Brain microvascular endothelial cell (primary cell): ENCODE measurements at places on chromosomes 7 and 10.

DNA sequence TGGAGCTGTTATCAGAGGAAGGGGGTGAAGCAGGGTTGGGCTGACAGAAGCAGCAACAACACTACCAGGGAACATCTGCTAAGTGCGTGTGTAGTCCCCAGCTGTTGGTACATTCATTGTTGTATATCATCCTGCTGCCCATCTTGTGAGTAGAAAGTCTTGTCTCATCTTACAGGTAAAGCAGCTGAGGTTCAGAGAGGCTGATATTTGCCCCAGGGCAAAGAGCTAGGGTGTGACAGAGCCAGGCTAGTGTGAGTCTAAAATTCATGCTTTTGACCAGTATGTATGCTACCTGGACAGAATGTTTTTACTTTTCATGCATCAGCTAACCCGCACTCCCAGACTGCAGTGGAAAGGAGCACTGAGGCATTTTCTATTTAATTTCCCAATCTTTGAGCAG is 221.6 kb downstream of the STK31 start:
- DNase-seq = no peak

DNA sequence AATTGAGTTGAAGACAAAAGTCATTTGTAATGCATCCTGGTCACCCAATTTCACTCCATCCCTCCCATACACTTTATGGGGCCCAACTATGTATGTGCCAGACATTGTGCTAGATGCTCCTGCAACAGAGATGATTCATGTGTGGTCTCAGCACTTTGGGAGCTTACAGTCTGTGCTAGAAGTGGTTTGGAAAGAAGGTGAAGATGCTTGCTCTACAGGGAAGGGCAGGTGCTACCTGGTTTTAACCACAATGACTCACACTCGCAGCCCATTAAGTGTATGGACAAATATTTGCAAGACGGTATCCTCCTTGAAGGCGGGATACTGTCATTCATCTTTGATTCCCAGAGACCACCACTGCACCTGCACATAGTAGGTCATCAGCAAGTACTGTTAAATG is 257.6 kb downstream of the OTUD1 start:
- DNase-seq = no peak

DNA sequence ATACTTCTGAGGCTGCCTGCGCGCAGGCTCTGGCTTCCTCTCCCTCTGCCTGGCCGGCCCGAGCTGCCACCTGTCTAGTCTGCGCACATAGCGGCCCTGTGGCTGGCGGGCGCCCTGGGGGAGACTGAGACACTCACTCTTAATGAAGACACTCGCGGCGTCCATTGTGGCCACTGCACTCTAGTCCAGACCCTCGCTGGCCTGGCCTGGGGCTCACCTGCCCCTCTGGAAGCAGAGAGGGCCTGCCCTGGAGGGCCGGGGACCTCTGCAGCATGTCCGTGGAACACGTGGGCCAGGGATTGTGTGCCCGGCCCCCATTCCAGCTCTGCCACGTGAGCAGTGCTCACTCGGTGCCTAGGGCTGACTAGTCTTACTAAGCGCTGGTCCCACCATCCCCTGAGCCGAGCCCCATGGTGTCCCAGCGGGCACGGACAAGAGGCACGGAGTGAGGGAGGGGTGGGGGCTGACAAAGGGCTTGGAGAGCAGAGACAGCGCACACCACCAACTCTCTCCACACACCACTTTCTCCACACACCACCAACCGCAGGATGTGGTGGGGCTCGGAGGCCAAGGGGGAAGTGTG is 149.3 kb downstream of the ELFN1 start:
- no peak for DNase-seq

DNA sequence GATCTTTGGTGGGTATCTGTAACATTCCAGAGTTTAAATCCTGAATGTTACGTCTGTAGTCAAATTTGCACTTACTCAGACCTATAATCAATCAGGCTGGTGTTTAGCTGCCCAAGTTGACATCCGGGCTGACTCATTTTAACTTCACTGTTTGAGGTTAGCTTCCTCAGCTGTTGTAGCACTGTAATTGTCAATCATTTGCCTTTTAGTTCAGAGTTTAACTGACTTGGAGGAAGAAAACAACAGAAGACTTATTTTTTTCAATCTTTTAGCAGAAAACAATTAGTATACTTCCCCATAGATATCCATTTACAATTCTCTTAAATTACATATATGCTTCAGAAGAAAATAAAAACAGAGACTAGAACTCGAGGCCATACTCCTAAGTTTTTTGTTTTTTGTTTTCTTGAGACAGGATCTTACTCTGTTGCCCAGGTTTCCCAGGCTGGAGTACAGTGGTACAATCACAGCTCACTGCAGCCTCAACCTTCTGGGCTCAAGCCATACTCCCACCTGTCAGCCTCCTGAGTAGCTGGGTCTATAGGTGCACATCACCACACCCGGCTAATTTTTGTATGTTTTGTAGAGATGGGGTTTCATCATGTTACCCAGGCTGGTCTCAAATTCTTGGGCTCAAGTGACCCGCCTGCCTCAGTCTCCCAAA is 38.5 kb upstream of the LRRC17 start:
- peak; percentile 90 for DNase-seq

DNA sequence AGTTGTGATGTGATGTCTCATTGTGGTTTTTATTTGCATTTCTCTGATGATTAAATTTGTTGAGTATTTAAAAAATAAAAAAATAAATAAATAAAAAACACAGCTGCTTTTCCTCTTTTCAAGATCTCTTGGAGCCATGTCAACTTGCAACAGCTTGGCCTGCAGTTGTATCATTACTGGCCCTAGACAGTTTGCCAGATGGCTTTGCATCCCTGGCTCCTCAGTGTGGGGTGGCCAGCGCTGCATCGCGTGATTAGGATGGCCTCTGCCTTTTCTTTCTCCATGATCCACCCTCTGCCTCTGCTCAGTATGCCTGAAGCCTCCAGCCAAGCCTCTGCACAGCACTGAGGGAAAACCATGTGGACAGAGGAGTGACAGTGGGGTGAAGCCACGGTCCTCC is 96.8 kb downstream of the PPP1R3C start:
- no peak for DNase-seq

DNA sequence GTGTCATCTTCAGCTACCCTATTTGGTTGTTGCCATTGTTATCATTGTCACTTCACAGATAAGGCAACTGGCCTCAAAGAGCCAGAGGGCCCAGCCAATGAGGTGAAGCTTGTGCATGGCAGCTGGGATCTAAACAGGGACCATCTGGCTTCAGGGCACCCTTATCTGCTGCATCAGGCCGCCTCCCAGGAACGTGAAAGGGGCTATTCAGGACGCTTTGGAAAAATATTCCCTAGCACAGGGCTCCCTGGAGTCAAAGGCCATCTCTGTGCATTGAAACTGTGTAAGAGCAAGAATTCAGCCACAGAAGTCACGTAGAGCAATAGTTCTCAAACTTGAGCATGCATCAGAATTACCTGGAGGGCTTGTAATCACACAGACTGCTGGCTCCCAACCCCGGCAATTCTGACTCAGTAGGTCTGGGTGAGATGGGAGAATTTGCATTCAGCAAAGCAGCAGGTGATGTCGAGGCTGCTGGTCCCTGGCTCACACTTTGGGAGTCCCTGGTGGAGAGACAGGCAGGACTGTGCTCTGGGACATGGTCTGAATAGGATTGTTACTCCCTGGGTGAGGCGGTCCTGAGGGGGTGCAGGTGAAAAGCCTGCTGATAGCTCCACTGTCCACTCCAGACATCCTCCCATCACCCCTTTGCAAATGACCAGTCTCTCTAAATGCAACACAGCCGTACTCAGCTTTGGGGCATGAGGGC is 21.5 kb upstream of the PLEKHA1 start:
- no peak for DNase-seq

GRCh38 chr7:139725077-139725476 is 52.7 kb downstream of the HIPK2 start:
- DNase-seq = peak; percentile 68

- no peak for DNase-seq
These were observed 151.1 kb downstream of the SH3PXD2A start for GRCh38 chr10:103703941-103704919.

DNA sequence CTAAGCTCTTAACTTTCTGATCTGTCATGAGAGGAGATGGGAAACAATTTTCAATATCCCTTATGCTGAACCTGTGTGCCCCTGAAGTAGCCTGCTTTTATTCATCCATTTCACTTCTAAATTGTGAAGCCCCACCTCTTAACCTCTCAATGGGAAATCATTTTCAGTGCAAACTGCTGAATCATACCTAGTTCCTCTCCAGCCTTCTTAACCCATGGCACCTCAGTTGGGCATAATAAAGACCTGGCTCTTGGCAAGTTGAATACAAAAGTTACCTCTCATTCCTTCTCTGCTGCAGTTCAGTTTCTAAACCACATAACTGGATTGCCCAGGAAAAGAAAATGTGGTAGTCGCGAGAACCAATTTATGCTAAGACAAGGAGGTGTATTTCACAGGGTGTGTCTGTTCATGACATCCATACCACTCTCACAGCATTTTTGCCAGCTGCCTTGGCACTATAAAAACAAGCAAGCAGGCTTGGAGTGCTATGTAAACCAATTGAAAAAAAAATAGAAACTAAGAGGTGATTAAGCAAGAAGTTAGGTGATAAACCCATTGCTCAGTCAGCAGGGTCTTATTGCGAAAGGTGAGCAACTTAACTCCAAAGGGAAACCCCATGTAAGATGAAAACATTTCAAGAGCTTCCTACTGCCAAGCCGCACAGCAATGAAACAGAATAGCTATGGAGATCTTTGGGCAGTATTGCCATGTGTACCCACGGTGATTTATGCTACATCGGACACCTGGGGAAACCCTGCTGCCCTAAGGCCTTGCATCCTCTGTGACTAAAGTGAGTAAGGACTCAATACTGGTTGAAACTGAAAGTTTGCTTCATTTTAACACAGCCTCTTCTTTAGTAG is 57.0 kb upstream of the DKK1 start:
- DNase-seq = no peak

DNA sequence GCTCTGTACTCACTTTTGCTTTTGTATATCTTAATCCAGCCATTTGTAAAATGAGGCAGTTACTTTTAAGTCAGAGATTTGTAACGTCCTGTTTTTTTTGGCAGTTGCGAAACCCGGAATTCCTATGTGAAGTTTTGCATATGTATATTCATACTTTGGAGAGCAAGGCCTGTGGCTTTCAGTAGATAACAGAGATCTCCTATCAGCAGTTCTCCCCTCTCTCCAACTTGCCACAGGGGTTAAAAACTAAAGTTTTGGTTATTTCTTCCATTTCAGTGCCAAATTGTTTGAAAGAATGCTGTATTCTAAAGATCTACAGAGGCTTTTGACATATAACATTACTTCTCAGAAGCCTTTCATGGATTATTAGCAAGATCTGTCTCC is 102.4 kb downstream of the EXOC4 start:
- DNase-seq = peak; percentile 83

DNA sequence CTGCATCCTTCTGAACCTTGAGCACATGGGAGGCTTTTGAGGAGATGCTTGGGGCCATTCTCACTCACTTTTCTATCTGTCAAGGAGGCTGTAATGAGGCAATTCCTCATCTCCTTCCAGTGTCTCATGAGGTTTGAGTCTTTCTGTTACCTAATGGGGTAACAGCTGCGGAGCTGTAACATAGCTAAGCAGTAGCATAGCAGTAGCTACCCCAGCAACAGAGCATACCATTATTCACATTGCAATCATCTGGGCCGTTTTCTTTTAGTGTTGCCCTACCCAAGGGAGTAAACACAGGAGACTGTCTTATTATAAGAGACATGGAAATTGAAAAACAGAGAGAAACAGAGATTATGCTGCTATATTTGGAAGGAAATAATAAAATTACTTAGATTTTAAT is 68.7 kb downstream of the AKR1D1 start:
- DNase-seq = no peak

DNA sequence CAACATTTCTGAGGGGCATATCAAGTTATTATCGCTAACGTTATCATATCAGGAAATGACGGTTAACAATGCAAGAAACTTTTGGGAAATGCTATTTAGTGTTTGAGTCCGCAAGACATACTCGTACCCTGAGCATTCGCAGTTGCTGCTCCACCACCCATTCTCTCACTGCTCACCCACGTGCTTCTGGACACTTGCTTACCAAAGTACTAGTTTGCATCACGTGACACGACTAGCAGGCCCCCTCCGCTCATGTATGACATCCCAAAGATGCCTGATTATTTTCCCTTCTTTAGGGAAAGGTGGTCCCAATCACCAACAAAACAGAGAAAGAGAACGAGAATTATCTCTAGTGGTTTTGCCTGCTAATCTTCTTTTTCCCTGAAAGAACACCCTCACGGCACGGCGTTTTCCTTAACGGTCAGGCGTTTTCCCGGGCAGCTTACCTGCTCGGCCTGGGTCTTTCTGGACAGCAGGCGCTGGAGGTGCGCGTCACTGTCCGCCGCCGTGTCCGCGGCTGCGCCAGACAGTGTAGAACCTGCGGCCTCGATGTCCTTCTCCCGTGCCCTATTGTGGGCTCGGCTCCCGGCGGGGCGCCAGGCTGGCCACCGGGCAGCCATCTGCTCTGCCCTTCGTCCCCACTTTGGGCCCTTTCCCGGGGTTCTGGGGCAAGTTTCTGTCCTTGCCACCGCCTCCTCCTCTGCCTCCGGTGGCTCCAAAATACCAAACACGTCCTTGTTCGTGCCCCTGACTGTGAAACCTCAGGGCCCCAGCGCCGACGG is at the start of gene SUPV3L1:
SUPV3L1 (plus strand) TSS at position 492 of the 782 bp plus-strand sequence; CDS start at position 550, 58 bp downstream.
- DNase-seq = peak; percentile 98

DNA sequence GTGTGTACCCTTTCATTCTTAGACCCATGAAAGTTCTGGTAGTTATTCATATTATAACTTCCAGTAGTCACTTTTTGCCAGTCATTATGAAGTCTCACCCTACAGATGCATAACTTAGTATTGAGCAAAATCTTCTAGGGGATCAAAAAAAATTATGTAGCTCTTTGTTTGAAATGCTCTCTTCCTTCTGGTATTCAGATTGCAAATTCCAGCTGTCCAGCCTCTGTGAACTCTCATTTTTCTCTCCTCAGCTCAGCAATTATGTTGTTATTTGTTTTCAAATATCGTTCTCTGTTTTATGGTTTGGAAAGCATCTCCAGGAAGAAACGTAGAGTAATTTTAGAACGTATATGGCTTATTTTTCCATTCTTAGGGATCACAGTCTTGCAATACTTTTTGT is 442.5 kb downstream of the SEMA3D start:
- no peak for DNase-seq

GRCh38 chr10:131825960-131826650 is 74.7 kb upstream of the PPP2R2D start:
- DNase-seq = no peak

- DNase-seq = no peak
These were observed 29.5 kb upstream of the CCNY start for GRCh38 chr10:35306852-35307251.

- DNase-seq = no peak
These were observed 52.1 kb downstream of the SRI start for GRCh38 chr7:88167721-88168120.

- DNase-seq = no peak
These were observed 118.7 kb upstream of the COL1A2 start for GRCh38 chr7:94276027-94276426.
